ENCODE measurements at places on chromosomes 7 and 10.

DNA sequence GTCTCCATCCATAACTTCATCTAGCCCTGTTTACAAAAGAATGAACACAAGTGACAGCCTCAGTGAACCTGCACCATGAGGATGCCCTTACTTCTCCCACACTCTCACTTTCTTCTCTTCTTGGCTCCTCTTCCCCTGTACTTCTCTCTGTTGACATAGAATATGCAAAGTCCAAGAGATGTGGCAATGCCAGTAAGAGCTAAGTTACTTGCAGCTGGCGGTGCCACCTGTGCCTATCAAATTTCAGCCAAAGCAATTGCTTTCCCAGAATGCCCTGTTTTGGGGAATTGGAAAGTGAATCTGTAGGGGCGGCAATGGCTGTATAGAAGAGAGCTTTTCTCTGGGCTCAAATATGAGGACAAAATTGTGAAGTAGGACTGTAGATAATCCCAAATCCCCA, 557.8 kb downstream of the AUTS2 start:
- DNase-seq, result no peak

DNA sequence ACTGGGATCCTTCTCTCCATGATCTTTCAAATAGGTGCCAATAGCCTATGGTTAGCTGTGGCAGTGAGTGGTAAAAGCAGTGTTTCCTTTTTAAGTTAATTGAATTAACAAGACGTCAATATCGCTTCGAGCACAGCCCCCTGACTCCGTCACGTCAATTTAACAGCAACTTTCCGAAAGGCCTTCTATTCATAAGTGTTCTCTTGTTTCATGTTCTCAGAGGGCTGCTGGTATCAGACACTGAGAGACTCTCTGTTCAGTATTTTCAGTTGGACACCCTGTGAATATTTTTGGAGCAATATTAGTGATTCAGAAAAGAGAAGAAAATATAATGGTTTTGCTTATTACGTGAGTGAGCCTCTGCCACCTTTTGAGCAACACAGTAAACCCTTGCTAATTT, 174.2 kb upstream of the INSYN2A start:
- no peak for DNase-seq

DNA sequence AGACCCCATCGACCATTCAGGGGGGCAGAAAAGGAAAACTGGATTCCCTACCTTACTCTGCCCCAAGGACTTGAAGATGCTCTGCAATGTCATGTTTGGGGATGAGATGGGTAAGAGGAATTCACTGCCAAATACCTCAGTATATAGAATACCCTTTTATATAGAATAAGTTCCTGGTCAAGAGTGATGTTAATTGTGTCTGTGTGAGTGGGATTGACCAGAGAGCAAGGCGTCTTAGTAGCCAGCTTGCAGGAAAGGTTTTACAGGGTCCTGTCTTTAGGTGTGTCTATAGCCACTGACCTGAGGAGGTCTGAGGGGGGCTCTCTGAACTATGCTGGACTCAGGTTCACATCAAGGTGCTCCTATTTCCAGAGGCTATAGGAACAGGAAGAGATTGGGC, 1.4 kb downstream of the IFIT3 start:
- no peak for DNase-seq

GRCh38 chr7:1463676-1464223, 4.5 kb upstream of the MICALL2 start:
- DNase-seq, result no peak

DNA sequence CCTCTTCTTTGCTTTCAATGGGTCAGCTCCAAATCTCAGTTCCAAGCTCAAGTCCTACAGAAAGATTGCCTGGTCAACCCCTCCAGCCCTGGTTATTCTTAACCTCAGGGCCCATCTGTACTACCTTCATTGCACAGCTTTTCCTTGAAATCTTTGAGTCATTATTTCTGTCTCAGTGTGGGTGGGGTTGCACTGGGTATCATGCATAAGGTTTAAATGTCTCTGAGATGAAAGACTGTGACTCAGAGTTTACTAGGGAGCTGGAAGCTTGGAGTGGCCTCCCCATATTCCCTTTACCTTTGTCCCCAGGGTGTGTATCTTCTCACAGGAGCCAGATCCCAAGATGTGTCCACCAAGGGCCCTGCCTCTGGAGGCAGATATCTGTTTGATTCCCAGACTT, 3.3 kb upstream of the OR6V1 start:
- DNase-seq, result no peak

- no peak for DNase-seq
Observed at GRCh38 chr7:5210751-5211338, 20.8 kb downstream of the WIPI2 start.

GRCh38 chr10:124588736-124589490, 127.3 kb downstream of the LHPP start:
- no peak for DNase-seq

- DNase-seq, result no peak
Observed at GRCh38 chr10:44988957-44989585, 10.5 kb upstream of the DEPP1 start.

DNA sequence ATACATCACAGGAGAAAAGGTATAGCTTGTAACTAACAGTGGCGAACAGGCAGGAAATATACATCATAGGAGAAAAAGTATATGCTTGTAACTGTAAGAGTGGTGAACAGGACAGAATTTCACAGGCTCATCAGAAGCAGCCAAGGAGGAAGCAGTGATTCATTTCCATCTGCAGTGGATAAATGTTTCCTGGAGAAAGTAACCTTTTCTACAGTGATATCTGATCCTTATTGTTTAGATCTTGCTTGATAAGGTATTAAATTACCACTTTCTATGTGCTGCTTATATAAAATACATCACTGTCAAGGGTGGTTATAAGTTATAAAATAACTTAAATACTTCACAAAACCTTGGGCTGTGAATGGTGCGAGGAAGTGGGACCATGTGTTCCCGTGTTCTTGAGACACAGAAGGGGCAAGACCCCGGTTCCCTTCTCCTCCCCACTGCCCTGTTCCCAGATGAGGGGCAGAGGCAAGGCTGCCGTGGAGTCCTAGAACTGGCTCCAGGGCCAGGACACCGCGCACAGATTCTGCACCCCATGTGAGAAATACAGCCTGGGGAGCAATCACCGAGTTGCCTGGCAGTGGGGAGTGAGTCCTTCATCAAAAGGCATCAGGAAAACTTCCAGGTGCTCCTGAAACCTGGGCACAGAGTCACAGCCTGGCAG, 135.2 kb downstream of the DIP2C start:
- DNase-seq, result no peak

GRCh38 chr10:23362069-23362830, 17.7 kb upstream of the C10orf67 start:
- no peak for DNase-seq

DNA sequence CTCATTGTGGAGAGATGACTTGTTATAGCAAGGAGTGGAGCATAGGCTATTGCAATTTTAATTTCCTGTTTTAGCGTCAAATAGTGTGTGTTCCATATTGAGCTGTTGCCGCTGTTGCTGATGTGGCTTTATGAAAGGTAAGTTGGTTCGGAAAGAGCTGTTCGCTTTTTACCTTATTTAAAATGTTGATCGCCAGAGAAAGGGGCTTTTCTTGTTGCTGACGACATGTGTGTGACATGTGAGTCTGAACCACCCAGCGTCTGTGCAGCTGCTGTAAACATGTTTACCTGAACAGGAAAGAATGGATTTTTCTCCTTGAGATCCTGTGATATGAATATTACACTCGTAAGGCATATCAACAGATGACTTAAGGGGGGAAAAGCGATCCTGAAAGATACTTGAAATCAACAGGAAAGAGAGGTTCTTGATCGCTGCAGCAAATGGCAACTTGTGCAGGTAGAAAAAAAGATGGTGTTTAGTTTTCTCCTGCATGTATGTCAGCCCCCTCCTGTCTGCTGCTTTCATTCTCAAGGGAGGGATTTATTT, 2.5 kb downstream of the ZEB1 start:
- DNase-seq, result no peak

DNA sequence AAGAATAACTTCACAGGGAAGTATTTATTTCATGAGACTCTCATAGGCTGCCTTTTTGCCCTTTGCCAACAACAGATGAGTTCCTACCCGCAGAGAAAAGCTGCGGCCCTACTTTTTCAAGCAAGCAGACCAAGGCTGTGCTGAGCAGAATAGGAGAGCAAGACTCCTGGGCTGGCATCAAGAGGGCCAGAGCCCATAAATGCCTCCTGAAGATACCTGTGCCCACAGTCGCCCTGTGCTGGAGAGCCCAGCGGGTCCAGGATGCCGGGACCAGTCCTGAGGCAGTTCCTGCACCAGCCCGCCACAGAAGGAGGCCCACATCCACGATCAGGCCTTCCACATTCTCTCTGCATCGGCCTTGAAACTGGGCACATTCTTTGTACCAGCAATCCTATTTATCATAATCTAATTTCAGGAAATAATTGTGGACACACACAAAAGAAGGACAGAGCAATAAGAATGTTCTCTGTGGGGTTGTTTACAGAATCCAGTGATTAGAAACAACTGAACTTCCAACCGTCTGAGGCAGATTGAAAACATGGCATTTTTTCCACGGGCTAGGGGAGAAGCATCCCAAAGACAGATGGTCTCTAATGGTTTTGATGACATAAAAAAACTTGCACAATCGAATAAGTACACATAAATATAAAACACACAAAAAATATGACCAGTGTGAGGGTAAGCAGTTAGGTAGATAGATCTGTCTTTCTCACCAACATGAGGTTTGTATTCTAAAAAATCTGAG, 95.6 kb downstream of the CPXM2 start:
- DNase-seq, result no peak

DNA sequence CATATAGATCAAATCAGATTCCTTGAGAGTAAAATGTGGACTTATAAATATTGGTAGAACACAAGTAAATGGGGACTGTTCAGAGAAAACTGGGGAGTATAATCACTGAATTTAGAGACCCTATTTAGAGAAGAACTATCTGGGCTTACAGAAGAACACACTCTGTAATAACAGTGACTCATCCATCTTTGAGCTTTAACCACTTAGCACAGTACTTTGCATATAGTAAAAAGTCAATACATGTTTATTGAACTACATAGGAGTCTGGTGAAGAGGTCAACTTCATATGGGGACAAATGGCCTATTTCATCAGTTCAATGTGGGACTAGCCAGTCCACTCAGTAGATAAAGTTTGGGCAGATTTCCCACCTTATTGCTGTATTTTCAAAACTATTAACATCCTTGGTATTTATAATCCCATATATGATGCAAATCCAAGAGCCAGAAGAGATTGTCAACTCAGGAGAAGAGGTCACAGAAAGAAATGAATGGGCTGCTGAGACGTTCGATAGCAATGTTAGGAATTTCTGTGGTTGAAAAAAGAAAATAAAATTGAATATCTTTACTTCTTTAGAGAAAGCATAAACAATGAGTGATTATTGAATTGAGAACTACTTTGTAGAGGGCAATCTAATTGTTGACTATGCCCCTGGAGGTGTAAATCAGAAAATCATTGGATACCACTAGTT, 119.3 kb upstream of the CACNA2D1 start:
- no peak for DNase-seq

- no peak for DNase-seq
Observed at GRCh38 chr7:157682064-157682945, 345.5 kb downstream of the DNAJB6 start.

GRCh38 chr10:121838931-121839330, 88.9 kb downstream of the ATE1 start:
- DNase-seq, result no peak

DNA sequence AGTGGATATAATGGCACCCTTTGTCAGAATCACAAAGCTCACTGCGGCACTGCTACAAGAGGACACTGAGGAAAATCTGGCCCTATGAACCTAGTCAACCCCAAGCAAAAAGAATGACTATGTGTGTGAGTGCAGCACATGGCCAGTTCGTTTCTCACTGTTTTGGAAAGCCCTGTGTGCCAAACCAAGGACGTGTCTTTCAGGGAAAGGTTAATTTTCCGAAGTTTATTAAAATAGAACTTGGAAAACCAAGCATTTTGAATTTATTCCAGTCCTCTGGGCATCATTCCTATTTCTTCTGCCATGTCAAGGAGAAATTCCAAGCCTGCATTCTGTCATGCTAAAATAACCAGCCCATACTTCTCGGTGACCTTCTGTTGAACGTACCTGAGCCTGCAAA, 471.8 kb downstream of the PLXDC2 start:
- DNase-seq, result no peak

DNA sequence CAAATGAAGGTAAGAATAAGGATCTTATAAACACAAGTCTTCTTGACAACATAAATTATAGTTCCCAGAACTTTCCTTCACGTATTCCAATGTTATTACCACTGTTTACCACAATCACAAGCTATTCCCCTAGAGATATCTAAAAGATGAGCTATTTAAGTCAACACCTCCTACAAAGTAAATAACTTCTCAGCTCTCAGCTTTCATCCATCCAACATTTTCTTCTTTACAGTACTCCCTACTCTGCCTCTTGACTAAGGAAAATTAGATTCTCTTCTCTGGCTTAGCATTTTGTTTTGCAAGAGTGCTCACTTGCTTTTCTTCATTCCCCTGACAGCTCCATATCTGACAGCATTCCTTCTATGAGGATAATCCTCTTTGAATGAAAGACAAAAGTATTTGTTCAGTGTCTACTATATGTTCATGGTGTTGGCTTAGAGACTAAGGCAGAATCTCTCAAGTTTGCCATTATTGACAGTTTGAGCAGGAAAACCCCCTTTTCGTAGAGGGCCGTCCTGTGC, 93.0 kb upstream of the IL6 start:
- DNase-seq, result no peak

GRCh38 chr7:67267914-67268313, 271.3 kb downstream of the TYW1 start:
- DNase-seq, result no peak

DNA sequence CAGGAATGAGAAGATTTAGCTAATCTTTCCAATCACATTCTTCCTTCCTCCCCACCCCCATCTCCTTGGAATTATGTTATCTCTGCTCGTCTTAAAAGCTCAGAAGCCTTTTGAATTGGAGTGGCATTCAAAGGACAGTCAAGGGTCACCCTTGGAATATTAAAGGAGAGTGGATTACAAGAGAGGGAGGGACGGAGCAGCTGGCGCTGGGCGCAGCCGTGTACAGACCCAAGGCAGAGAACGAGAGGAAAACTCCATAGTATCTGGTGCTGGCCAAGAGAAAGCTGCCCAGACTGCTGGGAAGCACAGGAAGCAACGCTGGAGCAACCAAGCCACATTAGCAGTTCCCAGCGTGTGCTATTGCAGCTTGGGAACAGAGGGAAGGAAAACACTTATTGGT, 95.7 kb downstream of the POU6F2 start:
- peak; percentile 80 for DNase-seq

GRCh38 chr7:36723951-36724664, at the start of gene AOAH:
Gene AOAH, minus strand, starts transcription at chr7:36724494. Its CDS starts 346 bp downstream, at chr7:36724148.
- DNase-seq, result no peak

GRCh38 chr7:138565071-138565450, 105.0 kb downstream of the TRIM24 start:
- no peak for DNase-seq

GRCh38 chr10:34406463-34407323, 408.4 kb downstream of the PARD3 start:
- DNase-seq, result no peak
